ENCODE measurements at places on chromosomes 5 and 9.

- peaks cover 21% of the 10 kb centered on the region for H3K4me1 ChIP-seq
- DNase-seq: no peak
- no peaks in the 10 kb centered on the region for H3K36me3 ChIP-seq
- no peak overlapping the region for H3K27ac ChIP-seq
These were observed 11.6 kb downstream of the ABL1 start for GRCh38 chr9:130846487-130847305.

DNA sequence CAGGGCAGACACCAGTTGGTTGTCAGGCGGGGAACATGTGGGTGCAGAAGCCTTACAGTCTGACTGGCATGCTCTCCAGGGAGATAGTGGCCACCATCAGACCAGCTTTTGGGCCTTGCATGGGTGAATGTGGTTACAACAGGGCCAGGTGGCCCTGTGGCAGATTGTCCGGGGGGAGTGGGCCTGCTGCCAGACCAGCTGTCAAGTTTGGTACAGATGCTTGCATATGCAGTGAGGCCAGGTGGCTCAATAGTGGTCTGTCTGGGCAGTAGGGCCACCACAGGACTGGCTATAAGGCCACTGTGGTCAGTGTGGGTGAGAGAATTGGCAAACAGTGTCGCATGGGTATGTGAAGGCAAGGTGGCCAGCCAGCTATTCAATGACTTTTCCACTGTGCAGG is 148.7 kb downstream of the FAM174A start:
- H3K27me3 ChIP-seq: no peaks in the 10 kb centered on the region
- H3K4me3 ChIP-seq: no peak overlapping the region
- no peaks in the 10 kb centered on the region for H3K36me3 ChIP-seq
- no peaks in the 10 kb centered on the region for H3K4me1 ChIP-seq

- no peaks in the 10 kb centered on the region for H3K27me3 ChIP-seq
- H3K36me3 ChIP-seq: no peaks in the 10 kb centered on the region
- peaks cover 8% of the 10 kb centered on the region for H3K4me1 ChIP-seq
- H3K4me3 ChIP-seq: no peak overlapping the region
- no peak for DNase-seq
- no peak overlapping the region for H3K27ac ChIP-seq
These were observed 11.9 kb upstream of the ZNF622 start for GRCh38 chr5:16477541-16477940.

GRCh38 chr5:154267516-154267915 is 77.0 kb downstream of the GALNT10 start:
- no peak for DNase-seq
- H3K4me3 ChIP-seq: no peak overlapping the region
- peaks cover 2% of the 10 kb centered on the region for H3K36me3 ChIP-seq
- no peaks in the 10 kb centered on the region for H3K27me3 ChIP-seq

DNA sequence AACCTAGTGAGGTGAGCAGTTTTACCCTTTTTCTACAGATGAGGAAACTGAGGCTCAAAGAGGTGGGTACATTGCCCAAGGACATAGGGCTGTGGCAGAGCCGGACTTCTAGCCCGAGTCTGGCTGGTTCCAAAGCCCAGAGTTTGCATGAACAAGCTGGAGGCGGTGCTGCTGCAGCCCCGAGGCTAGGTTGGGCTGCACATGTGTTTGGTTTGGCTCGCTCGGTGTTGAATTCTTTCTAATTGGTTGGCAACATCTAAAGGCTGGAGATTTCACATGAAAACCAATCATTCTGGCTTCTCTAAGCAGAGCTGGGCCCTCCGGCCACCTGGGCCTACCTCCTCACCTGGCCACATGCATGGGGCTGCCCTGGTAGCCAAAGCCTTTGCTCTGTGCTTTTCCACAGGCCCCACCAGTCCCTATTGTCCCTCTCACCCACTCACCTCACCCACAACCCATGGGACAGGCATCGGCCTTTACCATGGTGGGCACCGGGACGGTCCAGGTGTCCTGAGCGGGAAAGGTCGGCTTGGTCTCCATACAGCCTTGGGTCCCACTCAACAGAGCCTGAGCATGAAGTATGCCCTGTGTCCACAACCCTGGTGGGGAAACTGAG is 262.3 kb downstream of the NSG2 start:
- no peaks in the 10 kb centered on the region for H3K36me3 ChIP-seq
- peaks cover 82% of the 10 kb centered on the region for H3K27me3 ChIP-seq
- no peak overlapping the region for H3K27ac ChIP-seq
- no peak overlapping the region for H3K4me3 ChIP-seq

DNA sequence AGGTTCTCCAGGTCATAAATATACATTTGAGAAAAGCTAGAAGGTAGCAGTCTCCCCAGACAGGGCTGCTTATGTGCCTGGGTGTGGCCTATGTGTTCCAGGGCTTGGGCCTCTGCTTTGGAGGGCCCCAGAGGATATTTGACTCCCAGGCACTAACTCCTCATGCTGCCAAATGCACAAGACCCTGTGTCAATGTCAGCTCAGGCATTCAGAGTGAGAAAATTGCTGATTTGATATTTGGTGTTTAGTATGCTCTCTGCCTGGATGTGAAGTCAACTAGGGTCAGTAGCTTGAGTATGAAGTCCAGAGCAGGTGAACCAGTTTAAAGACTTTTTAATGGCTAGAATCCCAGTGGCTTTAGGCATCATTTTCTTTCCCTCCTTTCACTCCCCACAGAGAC is 57.5 kb upstream of the IL7R start:
- peak overlapping the region; percentile 98 for H3K27ac ChIP-seq
- H3K4me3 ChIP-seq: no peak overlapping the region
- no peaks in the 10 kb centered on the region for H3K27me3 ChIP-seq
- no peak for DNase-seq
